ENCODE measurements at places on chromosomes 13 and 19. TPM values are rescaled to one million over a fixed set of nuclear protein-coding genes. Genes with fewer than 3 reads are reported as not detected.

GRCh38 chr13:114067886-114068651 lies 64.4 kb downstream of the RASA3 start:
- H3K27me3 ChIP-seq: no peaks in the 10 kb centered on the region
- H3K36me3 ChIP-seq: no peaks in the 10 kb centered on the region
- H3K4me3 ChIP-seq: no peak overlapping the region
- H3K27ac ChIP-seq: no peak overlapping the region

- H3K4me1 ChIP-seq: no peaks in the 10 kb centered on the region
- no peaks in the 10 kb centered on the region for H3K27me3 ChIP-seq
- DNase-seq: no peak
- H3K36me3 ChIP-seq: peaks cover 50% of the 10 kb centered on the region
- H3K4me3 ChIP-seq: no peak overlapping the region
- no peak overlapping the region for H3K27ac ChIP-seq
Measured at GRCh38 chr19:4362831-4363545, 19.6 kb downstream of the MPND start.

- H3K36me3 ChIP-seq: peaks cover 54% of the 10 kb centered on the region
- H3K4me1 ChIP-seq: no peaks in the 10 kb centered on the region
- peak; percentile 69 for DNase-seq
- no peak overlapping the region for H3K4me3 ChIP-seq
- H3K27ac ChIP-seq: no peak overlapping the region
Measured at GRCh38 chr19:6828698-6829633, 56.5 kb downstream of the VAV1 start.

DNA sequence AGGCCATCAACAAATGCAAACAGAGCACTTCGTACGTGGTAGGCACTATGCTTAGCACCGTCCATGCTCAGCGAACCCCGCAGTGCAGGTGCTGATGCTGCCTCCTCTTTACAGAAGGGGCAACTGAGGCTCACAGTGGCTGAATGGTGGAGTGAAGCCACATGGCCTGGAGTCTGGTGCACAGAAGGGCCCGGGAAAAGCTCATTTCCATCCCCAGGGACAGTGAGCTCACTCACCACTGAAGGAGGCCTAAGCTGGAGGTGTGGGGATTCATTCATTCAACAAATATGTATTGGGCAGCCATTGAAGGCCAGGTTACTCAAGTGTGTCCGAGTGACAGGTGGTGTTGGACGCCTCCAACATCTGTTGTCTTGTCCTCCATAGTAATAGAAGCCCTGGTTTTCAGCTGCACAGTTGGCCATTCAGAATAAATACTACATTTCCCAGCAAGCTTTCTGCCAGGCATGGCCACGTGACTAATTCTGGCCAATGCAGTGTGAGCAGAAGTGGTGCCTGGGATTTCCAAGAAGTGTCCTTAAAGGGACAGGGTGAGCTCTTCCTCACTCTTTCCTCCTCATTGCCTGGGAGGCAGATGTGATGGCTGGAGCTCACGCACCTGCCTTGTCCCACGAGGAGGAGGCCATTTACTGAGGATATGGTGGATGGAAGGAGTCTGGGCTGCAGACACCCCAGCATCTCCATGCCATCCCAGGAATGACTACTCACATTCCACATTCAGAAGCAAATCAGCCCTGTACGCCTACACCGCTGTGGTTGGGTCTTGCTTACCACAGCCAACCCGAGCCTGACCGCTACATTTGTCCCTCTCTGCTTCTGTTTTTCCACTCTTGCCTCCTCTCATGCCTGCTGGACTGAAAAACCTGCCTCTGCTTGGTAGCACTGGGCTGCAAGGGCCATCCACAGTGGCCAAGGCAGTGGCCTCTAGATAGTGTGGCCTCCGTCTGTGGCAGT lies 2.3 kb upstream of the ZNRF4 start:
- DNase-seq: peak; percentile 30
- H3K27ac ChIP-seq: no peak overlapping the region
- H3K4me1 ChIP-seq: no peaks in the 10 kb centered on the region
- no peak overlapping the region for H3K4me3 ChIP-seq
- H3K36me3 ChIP-seq: no peaks in the 10 kb centered on the region

- no peak overlapping the region for H3K4me3 ChIP-seq
- H3K4me1 ChIP-seq: no peaks in the 10 kb centered on the region
- DNase-seq: no peak
- no peaks in the 10 kb centered on the region for H3K27me3 ChIP-seq
- H3K27ac ChIP-seq: no peak overlapping the region
Measured at GRCh38 chr13:42891591-42891990, 100.5 kb downstream of the EPSTI1 start.

- no peak overlapping the region for H3K4me3 ChIP-seq
- no peak overlapping the region for H3K27ac ChIP-seq
- peaks cover 3% of the 10 kb centered on the region for H3K27me3 ChIP-seq
- no peaks in the 10 kb centered on the region for H3K36me3 ChIP-seq
- DNase-seq: peak; percentile 68
- H3K4me1 ChIP-seq: no peaks in the 10 kb centered on the region
Measured at GRCh38 chr19:4208385-4209094, 20.8 kb upstream of the EBI3 start.

DNA sequence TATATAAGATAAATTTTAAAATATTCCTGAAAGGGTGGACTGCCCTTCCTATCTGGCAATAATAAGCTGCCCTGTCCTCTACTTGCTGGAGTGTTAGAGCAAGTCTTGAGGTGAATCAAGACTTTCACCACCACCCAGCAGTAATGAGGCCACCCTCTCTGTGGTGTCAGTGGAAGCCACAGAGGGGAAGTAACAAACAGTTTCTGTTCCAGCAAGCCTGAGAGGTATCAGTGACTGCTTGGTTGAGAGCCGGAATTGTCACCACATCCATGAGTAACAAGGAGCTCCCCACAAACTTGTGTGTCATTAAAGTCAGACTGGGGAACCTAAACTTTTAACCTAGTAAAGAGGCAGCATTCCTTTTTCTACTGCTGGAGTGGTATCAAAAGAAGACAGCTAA lies 532.7 kb upstream of the SPRY2 start:
- no peaks in the 10 kb centered on the region for H3K36me3 ChIP-seq
- no peak overlapping the region for H3K27ac ChIP-seq
- H3K27me3 ChIP-seq: no peaks in the 10 kb centered on the region
- H3K4me1 ChIP-seq: no peaks in the 10 kb centered on the region

DNA sequence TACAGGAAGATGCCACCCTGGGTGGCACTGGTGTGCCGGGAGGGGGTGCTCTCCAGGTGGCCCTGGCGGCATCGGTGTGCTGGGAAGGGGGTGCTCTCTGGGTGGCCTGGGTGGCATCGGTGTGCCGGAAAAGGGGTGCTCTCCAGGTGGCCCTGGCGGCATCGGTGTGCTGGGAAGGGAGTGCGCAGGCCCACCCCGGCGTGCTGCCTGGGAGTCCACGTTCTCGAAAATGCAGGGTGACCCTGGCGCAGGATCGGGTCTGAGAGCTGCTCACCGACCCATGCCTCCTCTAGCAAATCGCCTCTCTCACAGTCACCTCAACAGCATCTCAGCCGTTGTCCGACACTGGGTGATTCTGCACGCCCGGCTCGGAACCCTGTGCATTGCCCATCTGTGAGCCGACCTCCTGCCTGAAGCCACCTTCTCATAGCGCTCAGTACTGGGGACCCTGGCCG lies 36.4 kb downstream of the RASA3 start:
- no peak for DNase-seq
- peaks cover 9% of the 10 kb centered on the region for H3K4me1 ChIP-seq
- H3K36me3 ChIP-seq: no peaks in the 10 kb centered on the region
- no peak overlapping the region for H3K27ac ChIP-seq
- H3K4me3 ChIP-seq: no peak overlapping the region
- no peaks in the 10 kb centered on the region for H3K27me3 ChIP-seq

GRCh38 chr13:103694471-103694870 lies 628.3 kb upstream of the SLC10A2 start:
- no peak overlapping the region for H3K4me3 ChIP-seq
- no peak for DNase-seq
- peaks cover 5% of the 10 kb centered on the region for H3K27me3 ChIP-seq
- H3K27ac ChIP-seq: no peak overlapping the region

DNA sequence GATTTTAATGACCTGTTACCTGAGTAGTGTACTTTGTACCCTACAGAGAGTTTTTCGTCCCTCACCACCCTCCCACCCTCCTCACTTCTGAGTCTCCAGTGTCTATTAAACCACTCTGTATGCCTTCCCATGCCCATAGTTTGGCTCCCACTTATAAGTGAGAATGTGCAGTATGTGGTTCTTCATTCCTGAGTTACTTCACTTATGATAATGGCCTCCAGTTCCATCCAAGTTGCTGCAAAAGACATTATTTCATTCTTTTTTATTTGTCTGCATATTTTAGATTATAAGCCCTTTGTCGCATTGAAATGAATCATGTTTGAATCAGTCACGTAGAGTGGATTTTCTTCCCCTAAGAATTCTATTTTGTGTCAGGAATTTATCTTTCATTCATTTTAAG lies 12.2 kb upstream of the HTR2A start:
- H3K4me3 ChIP-seq: no peak overlapping the region
- no peak for DNase-seq
- H3K27me3 ChIP-seq: peaks cover 59% of the 10 kb centered on the region
- H3K4me1 ChIP-seq: no peaks in the 10 kb centered on the region
- H3K36me3 ChIP-seq: no peaks in the 10 kb centered on the region
- H3K27ac ChIP-seq: no peak overlapping the region

GRCh38 chr13:74770361-74770760 lies 636.2 kb upstream of the KLF12 start:
- H3K4me1 ChIP-seq: no peaks in the 10 kb centered on the region
- DNase-seq: no peak
- no peaks in the 10 kb centered on the region for H3K27me3 ChIP-seq
- no peaks in the 10 kb centered on the region for H3K36me3 ChIP-seq

- H3K27me3 ChIP-seq: no peaks in the 10 kb centered on the region
- H3K36me3 ChIP-seq: peaks cover 24% of the 10 kb centered on the region
- DNase-seq: no peak
- H3K4me1 ChIP-seq: peaks cover 11% of the 10 kb centered on the region
Measured at GRCh38 chr19:39481229-39481545, 549 bp downstream of the TIMM50 start.

GRCh38 chr19:10811391-10812111 lies 24.5 kb downstream of the TMED1 start:
- no peak overlapping the region for H3K4me3 ChIP-seq
- no peaks in the 10 kb centered on the region for H3K27me3 ChIP-seq
- no peaks in the 10 kb centered on the region for H3K36me3 ChIP-seq
- no peak overlapping the region for H3K27ac ChIP-seq
- peaks cover 8% of the 10 kb centered on the region for H3K4me1 ChIP-seq
- DNase-seq: no peak

DNA sequence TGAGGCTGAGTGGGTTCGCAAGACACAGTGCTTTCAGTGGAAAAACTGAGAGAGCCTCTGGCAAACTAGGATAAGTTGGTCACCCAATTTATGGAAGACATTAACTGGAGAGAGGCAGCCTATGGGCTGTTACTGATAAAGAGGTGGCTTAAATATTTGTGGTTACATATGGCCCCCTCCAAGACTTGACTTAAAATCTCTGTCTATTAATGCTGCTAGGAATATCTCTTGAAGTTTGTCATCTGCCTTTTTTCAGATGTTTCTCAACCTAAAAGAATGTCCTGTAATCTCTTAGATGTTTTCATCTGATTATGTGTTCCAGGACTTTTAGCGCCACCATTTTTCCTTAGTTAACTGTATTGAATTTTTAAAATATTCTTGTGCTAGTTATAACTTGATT lies 54.6 kb downstream of the NAA16 start:
- H3K4me1 ChIP-seq: no peaks in the 10 kb centered on the region
- no peak overlapping the region for H3K4me3 ChIP-seq
- no peak overlapping the region for H3K27ac ChIP-seq
- H3K27me3 ChIP-seq: no peaks in the 10 kb centered on the region
- H3K36me3 ChIP-seq: peaks cover 34% of the 10 kb centered on the region

GRCh38 chr13:49220036-49220855 lies at the start of gene MLNR:
TSS of gene MLNR (plus strand) at chr13:49220338. CDS start at chr13:49220338, 0 bp downstream.
- peak; percentile 56 for DNase-seq
- no peaks in the 10 kb centered on the region for H3K36me3 ChIP-seq
- no peak within 1 kb of the TSS for H3K27ac ChIP-seq
- H3K27me3 ChIP-seq: peaks cover 54% of the 10 kb centered on the region
- peak within 1 kb of the TSS; percentile 34 for H3K4me3 ChIP-seq
- peaks cover 2% of the 10 kb centered on the region for H3K4me1 ChIP-seq

DNA sequence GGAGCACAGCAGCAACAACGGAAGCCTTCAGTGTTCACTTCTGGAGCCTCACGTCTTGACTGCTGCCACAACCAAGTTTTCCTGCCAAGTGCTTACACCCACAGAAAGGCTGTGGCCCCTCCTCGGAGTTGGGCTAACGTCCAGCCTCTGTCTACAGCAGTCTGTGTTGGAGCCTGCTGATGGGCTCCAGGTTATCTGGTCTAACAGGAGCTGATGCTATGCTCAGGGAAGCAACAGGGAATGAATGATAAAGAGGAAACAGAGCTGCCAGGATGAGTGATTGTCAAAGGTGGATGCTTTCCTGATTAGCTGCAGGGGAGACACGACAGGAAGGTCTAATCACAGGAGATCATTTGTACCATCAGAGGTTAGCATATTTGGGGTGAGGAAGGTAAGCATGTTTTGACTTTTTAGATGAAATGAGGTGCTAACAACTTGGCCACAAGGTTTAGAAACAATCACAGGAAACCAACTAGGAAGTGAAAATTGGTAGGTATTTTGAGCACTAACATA lies 53.8 kb upstream of the RCBTB2 start:
- no peak overlapping the region for H3K4me3 ChIP-seq
- H3K36me3 ChIP-seq: no peaks in the 10 kb centered on the region
- H3K27ac ChIP-seq: no peak overlapping the region
- no peaks in the 10 kb centered on the region for H3K4me1 ChIP-seq

GRCh38 chr13:106599875-106600797 lies 32.2 kb upstream of the ARGLU1 start:
- no peaks in the 10 kb centered on the region for H3K36me3 ChIP-seq
- no peak overlapping the region for H3K27ac ChIP-seq
- peak; percentile 74 for DNase-seq
- no peak overlapping the region for H3K4me3 ChIP-seq
- peaks cover 18% of the 10 kb centered on the region for H3K4me1 ChIP-seq

DNA sequence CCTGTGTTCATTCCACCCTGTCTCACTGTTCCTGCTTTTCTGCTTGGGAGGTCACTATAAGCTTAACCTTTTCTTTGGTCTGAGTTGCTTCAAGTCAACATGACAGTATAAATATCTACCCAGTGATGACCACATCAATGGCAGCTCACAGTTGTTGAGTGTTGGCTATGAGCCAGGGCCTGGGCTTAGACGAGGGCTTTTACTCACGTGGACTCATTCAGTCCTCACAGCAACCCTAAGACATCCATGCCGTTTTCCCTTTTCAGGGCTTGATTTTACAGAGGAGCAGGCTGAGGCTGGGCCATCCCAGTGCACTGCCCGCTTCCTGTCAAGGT lies 10.2 kb upstream of the CCDC97 start:
- DNase-seq: peak; percentile 18
- H3K4me3 ChIP-seq: no peak overlapping the region
- no peaks in the 10 kb centered on the region for H3K27me3 ChIP-seq
- no peaks in the 10 kb centered on the region for H3K4me1 ChIP-seq
- peaks cover 99% of the 10 kb centered on the region for H3K36me3 ChIP-seq

The ONECUT3 gene
- not detected for total RNA-seq

The UHRF1 gene
- 203 TPM for total RNA-seq

The CDADC1 gene
- 19.2 TPM for total RNA-seq

The OVOL3 gene
- 0.63 TPM for total RNA-seq

The NCAN gene
- not detected for total RNA-seq

The ZNF573 gene
- 5.0 TPM for total RNA-seq

The FFAR1 gene
- total RNA-seq: not detected

The PPM1N gene
- total RNA-seq: 1.6 TPM

The MBD3L3 gene
- total RNA-seq: 9.0 TPM

The ZNF675 gene
- total RNA-seq: 11.3 TPM

The CGB1 gene
- total RNA-seq: not detected

Measured in A673 (cell line).